ENCODE measurements at places on chromosomes 5 and 9.

DNA sequence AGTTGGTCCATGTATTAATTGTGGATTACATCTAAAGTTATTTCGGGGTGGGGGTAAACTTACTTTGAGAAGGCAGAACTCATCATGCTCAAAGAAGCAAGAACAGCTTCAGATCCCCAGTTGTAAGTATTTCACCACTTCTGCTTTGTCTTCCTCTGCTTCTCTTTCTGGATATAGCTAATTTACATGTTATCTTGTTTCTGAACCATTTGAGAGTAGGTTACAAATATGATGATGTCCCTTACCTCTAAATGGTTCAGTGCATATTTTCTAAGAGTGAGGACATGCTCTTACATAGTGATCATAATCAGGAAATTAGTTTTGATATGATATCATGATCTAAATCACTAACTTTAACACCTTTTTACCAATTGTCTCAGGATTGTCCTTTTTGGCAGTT, 11.9 kb downstream of the TRIO start:
- DNase-seq = no peak

GRCh38 chr5:174589599-174589998, 134.8 kb upstream of the MSX2 start:
- DNase-seq = no peak

- DNase-seq = no peak
Observed at GRCh38 chr9:27352457-27353165, 55.7 kb upstream of the EQTN start.

DNA sequence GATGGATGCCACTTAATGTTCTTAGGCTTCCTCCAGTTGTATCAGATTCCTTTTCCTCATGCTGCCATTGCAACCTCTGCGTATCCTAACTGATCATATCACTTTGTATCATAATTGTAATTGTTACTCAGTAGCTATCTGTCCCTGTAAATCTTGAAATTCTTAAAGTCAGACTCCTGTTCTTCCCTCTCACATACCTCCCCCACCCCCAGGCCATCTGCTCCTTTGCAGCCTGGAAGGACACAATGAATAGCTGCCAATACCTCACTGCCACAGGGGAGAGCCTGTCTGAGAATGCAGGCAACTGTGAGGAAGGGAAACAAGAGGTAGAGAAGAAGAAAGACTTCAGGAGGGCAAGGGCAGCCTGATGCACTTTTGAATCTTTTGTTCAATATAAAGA, 228.5 kb downstream of the ENC1 start:
- DNase-seq = no peak

GRCh38 chr9:129374231-129374630, 196.2 kb upstream of the IER5L start:
- DNase-seq = no peak

GRCh38 chr5:80503641-80504040, 15.7 kb downstream of the FAM151B start:
- DNase-seq = no peak

DNA sequence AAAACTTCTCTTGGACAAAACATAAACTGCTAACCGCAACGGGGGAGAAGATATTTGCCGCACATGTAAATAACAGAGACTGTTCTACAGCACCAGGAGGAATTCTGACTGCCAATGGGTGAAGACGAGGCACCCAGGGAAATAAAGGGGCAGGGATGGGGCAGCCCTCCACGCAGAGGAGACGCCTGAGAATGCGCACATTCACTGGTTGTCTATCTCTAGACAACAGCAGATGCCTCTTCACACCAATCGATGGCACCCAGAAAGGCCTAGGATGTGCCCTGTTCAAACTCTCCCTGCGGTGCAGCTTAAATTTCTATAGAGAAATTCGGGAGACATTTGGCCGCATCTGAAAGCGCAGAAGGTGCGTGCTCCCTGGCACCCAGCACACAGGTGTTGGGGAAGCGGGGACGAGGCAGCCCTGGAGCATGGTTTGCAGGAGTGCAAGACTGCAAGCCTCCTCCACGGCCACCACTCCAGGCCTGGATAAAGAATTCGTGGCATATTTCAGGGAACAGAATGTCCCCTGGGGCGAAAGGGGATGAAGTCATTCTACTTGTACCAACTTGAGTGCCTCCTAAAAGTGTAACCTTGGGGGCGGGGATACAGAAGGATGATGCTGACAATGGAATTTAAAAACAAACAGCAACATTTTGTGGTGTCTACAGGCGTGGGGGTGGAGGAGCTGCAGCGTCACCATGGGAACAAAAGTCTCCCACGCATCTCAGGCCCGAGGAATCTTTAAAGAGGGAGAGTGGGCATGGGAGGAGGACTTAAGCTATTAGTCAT, 6.3 kb upstream of the IRX2 start:
- no peak for DNase-seq

- no peak for DNase-seq
Observed at GRCh38 chr5:157115012-157115411, 6.2 kb upstream of the HAVCR2 start.

DNA sequence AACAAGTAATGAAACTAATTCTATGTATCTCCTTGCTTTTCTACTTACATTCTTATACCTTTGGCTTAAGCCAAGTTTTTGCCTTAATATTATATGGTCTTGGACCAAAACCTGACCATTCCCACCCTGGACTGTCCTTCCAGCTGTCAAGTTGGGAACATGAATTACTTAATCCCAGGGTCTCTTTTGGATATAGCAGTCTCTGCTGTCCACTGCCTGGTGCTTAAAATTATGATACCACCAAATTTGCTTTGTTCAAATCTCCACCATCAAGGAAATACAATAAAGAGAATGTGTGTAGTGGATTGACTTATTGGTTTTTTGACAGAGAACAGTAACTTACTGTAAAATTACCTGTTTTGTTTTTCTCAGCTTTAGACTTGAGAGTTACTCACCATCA, 66.2 kb downstream of the ABHD17B start:
- DNase-seq = no peak

DNA sequence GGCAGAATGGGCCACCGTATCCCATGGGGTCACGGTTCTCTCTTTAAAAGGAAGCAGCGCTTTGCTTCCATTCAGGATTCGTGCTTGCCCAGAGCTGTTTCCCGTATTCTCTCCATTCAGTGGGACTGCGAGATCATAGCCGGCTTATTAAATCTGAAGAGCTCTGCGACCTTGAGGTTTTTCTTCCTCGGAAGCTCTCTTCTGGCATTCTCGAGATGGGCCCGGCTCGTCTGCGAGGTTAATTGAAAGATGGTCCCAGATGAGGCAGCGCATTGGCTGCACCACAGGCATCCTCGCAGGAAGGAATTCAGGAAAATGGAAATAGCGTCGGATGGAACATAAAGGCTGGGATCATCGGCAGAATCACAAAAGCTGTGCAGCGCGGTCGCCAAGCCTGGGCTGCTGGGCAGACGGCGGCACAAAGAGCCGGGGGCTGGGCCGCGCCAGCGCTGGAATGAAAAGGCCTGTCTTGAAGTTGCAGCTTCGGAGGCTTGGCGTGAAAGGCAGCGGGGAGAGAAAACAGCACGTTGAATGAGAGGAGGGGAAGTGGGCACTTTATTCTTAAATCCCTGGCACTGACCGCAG, 236.2 kb downstream of the IRX2 start:
- no peak for DNase-seq

GRCh38 chr9:21336457-21336856, 1.3 kb upstream of the KLHL9 start:
- DNase-seq = no peak

GRCh38 chr9:103709366-103709765, 384.7 kb upstream of the SMC2 start:
- DNase-seq = no peak

- DNase-seq = no peak
Observed at GRCh38 chr5:158209219-158209908, 350.4 kb upstream of the CLINT1 start.

- DNase-seq = no peak
Observed at GRCh38 chr5:177089127-177089526, 2.4 kb downstream of the FGFR4 start.

GRCh38 chr5:108143581-108143980, 238.3 kb downstream of the FBXL17 start:
- no peak for DNase-seq

DNA sequence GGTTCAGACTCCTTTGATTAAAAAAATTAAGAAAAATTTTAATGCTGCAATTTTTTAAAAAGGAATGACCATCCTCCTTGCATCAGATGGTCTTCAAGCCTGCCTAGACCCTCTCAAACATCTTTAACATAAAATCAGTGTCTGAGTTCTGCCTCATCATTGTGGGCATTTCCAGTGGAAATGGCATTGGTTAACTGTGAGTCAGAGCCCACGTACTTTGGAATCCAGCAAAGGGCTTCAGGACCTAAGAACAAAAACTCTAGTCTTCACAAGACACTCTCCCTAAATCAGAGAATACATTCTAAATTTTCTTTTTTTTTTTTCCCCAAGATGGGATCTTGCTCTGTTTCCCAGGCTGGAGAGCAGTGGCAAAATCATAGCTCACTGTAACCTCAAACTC, 9.4 kb upstream of the C5orf15 start:
- DNase-seq = no peak

- DNase-seq = no peak
Observed at GRCh38 chr5:176575066-176575465, 25.9 kb downstream of the CDHR2 start.

GRCh38 chr5:139950436-139950835, 92.7 kb downstream of the NRG2 start:
- DNase-seq = no peak

DNA sequence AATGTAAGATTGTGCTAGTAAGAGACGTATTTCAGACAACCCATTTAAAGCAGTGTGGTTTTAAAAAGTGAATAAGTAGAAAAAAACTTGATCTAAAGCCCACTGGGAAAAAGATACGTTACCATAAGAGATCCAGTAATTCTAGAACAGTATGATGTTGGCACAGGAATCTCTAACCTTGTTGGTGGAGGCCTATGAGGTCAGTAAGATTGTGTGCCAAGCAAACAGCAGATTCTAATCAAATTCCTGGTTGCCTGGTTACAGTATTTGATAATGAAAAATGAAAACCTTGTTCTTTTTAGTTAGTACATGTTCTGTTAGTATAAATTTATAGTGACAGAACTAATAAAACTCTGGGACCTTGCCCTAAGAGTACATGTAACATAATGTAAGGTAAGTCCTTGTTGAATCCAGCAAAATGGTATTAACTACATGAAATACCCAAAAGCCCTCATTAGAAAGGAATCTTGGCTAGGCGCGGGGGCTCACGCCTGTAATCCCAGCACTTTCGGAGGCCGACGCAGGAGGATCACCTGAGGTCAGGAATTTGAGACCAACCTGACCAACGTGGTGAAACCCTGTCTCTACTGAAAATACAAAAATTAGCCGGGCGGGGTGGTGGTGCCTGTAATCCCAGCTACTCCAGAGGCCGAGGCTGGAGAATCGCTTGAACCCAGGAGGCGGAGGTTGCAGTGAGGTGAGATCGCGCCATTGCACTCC, 33.2 kb upstream of the DMXL1 start:
- no peak for DNase-seq
